Upper lobe of left lung (tissue), 6 donors: ENCODE measurements at places on chromosomes 12 and 14.

DNA sequence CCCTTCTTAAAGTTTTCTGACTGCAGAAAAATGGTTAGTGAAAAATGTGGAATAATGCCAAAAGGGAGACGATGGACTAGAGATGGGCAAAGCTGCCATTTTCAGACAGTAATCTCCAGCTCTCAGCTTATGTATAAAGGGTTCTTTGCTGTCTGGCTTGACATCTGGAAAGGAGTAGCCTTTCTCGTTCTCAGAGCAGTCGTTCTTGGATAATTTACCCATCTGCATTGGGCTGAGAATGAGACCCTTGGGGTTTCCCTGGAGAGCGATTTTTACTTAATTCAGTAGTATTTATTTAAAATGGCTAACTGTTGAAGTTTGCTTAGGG is 1.2 kb downstream of the NUDT4 start:
- DNase-seq, result no peak

DNA sequence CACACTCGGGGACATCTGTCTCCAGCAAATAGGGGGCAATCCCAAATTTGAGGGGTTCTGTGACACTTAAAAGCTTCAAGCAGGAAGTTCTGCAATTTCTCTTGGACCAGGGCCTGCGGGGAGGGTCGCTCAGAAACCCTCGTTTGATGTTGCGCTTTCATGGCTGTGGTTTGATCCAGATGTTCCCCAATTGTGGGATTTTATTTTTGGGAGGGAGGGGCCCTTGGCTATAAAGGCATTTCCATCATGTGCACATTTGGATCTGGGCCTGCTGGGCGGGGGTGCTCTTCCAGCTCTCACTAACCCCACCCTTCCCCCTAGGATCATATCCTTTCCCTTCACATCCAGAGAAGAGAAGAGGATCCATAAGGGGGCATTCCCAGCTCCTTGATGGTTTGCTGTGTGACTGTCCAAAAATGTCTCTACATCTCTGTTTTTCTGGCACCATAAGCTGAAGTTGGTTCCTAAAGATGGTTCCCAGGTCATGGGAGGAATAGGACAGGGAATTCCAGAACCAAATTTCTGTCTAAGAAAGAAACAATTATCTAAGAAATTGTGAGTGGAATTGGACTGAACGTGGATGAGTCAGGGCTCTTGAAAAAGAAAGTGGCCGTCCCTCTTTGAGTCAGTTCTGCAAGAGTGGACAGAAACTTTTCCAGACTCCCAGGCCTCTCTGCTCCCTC is 47.2 kb downstream of the SMUG1 start:
- DNase-seq, result no peak

GRCh38 chr14:73105727-73106126 is 30.6 kb upstream of the PSEN1 start:
- DNase-seq, result no peak

GRCh38 chr12:66159123-66159522 is 10.7 kb downstream of the TMBIM4 start:
- DNase-seq, result no peak

DNA sequence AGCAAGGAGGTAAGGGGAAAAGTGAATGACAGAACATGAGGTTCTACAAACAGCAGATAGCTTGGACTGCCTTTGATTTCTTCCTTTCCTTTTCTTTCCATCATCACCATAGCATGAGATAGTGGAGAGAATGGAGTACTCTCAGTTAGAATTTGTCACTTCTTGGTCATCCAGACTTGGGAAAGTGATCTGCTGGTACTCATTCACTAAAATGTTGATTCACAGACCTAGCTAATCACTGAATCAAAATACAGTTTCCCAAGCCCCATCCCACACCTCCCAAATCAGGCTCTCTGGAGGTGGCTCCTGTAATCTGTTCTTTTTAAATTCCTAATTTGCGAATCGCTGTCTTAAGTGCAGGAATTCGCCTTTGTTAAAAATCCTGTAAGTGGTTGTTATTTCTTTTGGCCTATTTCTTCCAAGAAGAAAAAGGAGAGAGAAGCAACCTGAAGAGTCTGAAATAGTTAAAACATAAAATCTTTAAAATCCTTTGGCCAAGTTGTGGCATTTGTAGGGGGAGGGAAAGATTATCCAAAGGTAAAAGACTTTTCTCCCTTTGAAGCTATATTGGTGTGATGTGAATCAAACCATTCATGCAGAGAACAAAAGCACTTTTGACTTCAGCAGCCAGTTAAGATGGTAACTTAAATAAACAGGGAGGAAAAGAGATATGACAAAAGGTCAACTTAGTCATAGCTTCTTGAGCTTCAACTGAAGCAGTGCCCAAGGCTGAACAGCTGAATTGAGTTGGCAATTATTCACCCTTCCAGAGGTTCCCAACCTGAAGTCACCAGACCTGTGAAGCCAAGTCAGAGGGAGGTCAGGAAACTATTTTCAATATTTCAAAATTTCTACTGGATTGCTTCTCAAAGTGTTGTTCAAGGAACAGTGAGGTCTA is 255.1 kb upstream of the KRR1 start:
- DNase-seq, result no peak

DNA sequence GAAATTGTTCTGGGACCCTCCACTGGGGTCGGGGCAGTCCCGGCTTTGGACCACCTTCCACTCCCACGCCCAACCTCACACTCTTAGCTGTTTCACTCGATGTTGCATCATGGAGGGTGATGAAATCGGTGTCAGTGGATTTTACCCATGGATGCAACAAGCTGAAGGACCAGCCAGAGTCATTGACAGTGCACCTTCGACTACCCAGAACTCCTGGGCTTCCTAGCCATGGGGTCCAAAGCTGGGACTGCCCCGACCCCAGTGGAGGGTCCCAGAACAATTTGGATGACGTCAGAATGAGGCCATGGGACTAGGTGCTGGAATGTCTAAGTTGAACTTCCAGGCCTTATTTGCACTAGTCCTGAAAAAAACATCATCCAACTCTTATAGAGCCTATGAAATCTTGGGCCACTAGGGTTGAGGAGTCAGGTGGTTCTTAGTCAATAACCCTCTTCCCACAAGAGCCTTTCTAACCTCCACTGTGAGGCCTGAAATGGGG is 882 bp upstream of the IL23A start:
- no peak for DNase-seq

- DNase-seq, result no peak
These were observed 24.9 kb downstream of the SNRNP35 start for GRCh38 chr12:123482876-123483275.

- peak; percentile 27 for DNase-seq
These were observed 119.1 kb downstream of the PTPN11 start for GRCh38 chr12:112537710-112538396.

- no peak for DNase-seq
These were observed 58.5 kb downstream of the SLC4A8 start for GRCh38 chr12:51482929-51483697.

DNA sequence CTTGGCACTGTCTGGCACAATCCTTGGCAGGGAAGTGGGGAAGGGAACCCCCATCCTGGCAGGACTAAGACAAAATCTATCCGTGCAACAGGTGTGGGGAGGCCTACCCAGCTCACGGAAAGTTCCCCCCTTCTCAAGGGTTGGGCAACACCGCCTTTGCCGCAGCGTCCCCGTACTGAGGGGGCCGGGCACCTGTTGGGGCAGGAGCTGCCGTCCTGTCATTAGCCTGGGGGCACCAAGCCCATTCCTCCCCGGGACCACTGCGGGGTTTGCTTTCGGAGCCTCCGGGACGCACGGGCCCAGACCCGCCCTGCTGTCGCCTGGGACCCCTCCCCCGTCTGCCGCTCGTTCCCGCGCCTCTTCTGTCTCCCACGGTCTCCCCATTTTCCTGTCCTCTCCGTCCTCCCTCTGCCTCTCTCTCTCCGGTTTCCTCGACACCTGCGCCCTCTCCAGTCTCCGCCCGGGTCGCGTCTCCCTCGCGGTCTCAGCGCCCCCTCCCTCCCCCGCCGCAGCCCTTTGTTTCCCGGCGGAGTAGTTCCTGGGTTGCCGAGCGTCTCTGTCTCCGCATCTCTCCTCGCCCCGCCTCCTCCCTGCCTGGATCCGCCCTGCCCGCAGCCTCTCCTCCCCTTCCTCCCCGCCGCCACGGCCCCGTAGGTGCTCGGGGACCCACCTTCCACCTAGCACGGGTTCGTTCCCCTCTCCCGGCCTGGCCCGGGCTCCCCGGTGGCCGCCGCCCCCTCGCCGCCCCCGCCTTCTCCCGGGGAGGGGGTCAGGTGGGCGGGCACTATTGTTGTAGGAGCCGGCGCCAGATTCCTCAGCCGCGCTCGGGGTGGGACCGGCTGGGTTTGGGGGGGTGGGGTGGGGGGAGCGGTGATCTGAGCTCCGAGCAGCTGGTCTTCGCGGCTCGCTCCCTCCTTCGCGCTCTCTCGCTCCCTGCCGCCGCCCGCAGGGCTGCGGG is at the start of gene CACNB3:
CACNB3 (plus strand) TSS at position 624 of the 958 bp plus-strand sequence. CDS start 434 bp downstream, outside the sequence.
- DNase-seq, result peak; percentile 76

GRCh38 chr14:39102265-39102968 is 618 bp downstream of the SEC23A start:
- no peak for DNase-seq

- DNase-seq, result no peak
These were observed 4.5 kb upstream of the HCAR3 start for GRCh38 chr12:122721057-122721545.
